ENCODE measurements at places on chromosomes 2 and 18. TPM values are rescaled to one million over a fixed set of nuclear protein-coding genes. Genes with fewer than 3 reads are reported as not detected.

FAP gene
- total RNA-seq, result 10.5 TPM

SLC38A11 gene
- total RNA-seq, result 3.2 TPM

PPP1R7 gene
- 30.2 TPM for total RNA-seq

POMC gene
- total RNA-seq, result 8.5 TPM

TUBA4B gene
- total RNA-seq, result not detected

MIB1 gene
- total RNA-seq, result 25.9 TPM

FER1L5 gene
- 0.40 TPM for total RNA-seq
